OCI-M1 (cell line): ENCODE measurements at places on chromosomes 12 and 14.

- DNase-seq: no peak
Measured at GRCh38 chr14:68307790-68308168, 485.1 kb downstream of the ZFP36L1 start.

DNA sequence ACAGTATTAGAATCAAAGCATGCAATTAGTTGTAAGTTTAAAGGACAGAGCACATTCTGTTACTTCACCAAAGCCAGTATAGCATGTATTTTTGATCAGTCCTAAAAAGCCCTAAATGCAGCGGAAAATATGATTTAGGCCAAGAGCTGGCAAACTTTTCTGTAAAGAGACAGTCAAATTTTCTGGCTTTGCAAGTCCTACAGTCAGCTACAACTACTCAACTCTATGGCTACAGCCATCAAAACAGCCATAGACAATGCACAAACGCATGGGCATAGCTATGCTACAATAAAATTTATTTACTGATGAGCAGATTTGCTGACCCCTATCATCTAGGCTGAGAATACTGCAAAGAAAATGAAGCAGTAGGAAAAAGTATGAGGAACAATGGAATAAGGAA is 52.9 kb downstream of the ATXN2 start:
- no peak for DNase-seq

DNA sequence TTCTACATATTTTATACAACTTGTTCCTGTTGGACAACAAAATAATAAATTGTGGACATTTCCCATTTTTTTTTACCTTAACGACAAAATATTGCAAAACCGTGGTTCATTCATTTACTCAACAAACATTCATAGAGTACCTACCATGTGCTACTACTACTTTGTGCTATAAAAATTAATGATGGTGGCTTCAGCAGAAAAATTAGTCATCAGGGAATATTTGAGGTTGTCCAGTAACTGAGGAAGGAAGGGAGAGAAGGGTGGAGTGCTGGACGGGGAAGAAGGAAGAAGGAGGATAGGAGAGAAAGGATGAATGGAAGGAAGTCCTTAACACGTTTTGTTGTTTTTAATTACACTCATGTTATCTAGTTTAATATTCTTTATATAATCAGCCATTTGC is 53.7 kb downstream of the PPFIBP1 start:
- no peak for DNase-seq

DNA sequence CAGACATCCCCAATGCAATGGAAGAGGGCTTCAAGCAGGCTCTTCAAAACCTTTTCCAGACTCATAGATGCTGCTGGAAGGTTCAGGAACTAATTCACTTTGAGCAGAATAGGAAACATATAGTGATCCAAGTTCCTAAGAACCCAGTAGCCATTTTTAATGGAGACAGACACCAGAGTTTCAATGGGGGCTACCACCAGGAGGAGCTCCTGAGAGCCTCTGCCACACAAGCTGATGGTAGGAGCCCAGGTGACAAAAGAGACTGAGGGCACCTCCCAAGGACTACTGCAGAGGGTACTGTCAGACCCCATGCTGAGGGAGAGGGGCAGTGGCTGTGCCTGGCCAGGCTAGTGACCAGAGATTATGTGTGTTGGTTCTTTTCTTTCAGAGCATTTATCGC is 45.9 kb downstream of the IFNG start:
- DNase-seq: peak; percentile 30

DNA sequence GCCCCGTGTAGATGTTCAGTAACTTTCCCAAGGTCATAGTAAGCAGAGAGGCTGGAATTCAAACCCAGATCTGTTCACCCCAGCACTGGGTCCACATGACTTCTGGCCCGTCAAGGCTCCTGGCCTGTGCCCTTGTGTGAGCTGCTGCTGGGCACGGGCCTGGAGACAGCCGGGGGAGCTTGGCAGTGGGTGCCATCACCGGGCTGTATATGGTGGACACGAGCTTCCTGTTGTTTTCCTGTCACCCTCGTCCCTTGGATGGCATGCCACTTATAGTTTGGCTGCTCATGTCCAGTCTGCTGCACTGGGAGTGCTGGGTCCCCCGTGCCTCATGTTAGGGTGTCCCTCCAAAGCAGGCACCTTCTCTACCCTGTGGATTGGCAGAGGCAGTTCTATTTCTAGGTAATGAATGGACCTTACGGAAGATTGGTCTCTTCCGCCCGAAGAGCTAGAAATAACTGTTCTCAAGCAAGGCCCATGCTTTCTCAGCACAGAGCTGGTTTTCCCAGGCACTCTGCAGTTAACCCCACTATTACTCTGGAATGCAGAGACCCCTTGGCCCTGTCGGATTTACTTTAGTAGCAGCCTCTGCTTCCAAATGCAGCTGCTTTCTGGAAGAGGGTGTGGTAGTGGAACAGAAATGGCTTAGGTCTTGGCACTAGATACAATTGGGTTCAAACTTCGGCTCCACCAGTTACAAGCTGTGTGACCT is 44.3 kb downstream of the ELK3 start:
- no peak for DNase-seq

DNA sequence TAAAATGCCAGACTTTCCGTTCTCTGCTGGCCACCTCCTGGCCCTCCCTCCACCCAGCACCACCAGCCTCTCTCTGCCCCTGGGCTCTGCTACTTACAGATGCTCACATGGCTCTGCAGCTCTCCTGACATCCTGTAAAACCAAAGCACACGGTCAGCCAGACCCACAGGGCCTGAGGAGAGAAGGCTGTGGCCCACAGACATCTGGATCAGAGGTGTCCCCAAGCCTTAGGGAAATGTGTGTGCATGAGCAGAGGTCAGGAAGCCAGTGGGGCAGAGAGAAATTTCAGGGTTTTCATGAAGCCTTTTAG is 11.5 kb downstream of the KRT77 start:
- no peak for DNase-seq

GRCh38 chr12:56749853-56750252 is 2.3 kb downstream of the PRIM1 start:
- peak; percentile 37 for DNase-seq

DNA sequence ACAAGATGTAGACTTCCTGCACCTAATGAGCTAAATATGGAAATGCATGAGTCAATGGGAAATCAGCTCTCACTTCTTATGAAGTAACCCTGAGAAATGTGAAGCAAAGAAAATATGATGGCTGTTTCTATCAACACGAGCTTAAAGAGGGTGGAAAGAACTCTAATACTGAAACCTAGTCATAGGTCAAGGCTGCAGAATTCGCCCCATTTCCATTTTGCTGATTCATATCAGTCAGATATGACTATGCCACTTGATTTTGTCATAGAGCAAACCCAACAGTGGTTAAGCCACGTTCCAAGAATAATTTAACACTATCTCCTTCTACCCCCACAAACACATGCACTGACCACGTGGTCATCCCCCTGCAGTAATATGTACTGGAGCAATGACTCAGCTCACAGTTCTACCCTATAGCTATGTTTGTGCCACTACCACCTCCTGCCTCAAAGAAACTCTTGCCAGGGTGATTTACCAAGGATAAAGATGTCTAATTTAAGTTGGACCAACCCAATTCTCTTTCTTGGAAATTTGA is 157.5 kb downstream of the TMTC3 start:
- peak; percentile 95 for DNase-seq

GRCh38 chr12:82430541-82431145 is 72.3 kb downstream of the METTL25 start:
- DNase-seq: no peak

DNA sequence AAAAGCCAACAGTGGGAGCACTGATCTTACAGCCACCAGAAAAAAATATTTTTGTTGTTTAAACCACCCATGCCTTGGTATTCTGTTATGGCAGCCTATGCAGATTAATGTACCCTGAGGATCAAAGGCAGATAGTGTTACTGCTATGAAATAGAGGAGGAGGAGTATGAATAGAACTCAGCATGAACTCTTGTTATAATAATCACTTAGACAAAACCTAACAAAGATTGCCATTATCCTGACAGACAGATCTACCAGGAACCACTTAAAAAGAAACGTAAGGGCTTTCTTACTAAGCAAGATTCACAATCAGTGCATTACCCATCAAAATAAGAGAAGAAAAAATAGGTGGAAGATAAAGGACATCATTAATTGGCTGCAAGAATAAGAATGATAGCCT is 558.3 kb downstream of the GALC start:
- DNase-seq: no peak

- no peak for DNase-seq
Measured at GRCh38 chr14:102811254-102811963, 34.2 kb downstream of the TRAF3 start.

GRCh38 chr14:105536051-105536450 is 9.7 kb downstream of the TMEM121 start:
- DNase-seq: no peak

- DNase-seq: peak; percentile 83
Measured at GRCh38 chr14:105075379-105076295, 10.4 kb upstream of the GPR132 start.

GRCh38 chr14:70988452-70988851 is 81.2 kb downstream of the PCNX1 start:
- DNase-seq: peak; percentile 38

DNA sequence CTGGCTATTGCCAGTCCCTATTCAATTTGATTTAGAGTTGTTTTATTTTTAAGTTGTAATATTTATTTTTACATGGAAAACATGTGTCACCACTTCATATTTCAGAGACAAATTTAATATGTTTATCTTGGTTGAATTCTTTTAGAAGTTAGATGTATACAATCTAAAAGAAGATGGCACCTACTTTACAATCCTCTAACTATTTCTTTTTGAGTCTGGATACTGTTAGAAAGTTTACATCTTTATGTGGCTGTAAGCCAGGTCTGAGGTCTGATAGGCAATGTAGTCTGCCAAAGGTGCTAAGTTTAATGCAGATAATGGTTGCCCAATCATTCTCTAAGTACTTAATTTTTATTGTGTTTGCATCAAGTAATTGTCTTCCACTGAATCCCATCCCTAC is 7.2 kb upstream of the LMO3 start:
- DNase-seq: peak; percentile 28

DNA sequence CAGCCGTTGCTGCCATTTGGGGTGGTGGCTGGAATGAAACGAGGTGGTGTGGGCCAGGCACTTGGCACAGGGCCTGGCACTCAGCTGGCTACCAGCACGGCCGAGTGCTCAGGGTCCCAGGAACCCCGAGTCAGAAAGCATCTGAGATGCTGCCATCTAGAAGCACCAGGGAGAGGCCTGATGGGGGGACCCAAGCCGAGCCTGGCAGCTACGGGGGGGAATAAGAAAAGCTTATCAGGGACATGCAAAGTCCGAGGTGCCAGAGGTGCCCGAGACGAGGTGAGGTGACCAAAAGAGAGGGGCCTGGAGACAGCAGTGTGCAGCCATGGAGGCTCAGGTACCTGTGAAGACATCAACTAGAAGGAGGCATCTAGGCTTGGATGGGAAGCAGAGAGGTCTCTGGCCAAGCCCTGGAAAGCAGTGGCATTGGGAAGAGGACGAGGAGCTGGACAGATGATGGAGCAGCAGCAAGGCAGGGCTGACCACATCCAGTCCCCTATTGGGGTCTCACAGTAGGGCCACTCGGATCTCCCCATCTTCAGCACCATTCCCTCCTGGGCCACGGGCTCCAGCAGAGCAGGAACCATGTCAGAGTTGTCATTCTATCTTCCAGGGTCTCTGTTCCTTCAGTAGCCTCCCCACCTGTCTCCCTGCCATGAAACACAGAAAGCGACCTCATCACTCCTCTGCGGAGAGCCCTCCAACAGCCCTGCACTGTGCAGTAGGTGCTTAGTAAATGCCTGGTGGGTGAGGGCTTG is 59.3 kb upstream of the DIO3 start:
- DNase-seq: no peak

DNA sequence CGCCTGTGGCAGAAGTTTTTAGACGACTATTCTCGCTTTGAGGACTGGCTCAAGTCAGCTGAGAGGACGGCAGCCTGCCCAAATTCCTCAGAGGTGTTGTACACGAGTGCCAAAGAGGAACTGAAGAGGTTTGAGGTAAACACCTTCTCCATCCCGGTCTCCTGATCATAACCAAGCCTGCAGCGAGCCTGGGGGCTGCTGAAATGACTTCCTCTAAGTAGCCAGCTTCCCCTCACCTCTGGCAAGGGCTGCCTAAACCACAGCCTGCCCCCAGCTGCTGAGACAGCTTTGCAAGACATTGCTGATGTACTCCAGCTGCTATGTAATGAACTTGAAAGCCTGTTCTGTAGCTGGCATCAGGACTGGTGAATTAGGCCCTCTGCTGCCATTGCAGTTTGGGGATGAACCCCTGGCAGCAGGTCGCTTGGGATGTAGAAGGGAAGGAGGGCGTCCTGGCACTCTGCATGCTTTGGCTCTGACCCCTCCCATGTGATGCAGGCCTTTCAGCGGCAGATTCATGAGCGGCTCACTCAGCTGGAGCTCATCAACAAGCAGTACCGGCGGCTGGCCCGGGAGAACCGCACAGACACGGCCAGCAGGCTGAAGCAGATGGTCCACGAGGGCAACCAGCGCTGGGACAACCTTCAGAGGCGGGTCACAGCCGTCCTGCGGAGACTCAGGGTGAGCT is 84.6 kb downstream of the ESR2 start:
- no peak for DNase-seq

DNA sequence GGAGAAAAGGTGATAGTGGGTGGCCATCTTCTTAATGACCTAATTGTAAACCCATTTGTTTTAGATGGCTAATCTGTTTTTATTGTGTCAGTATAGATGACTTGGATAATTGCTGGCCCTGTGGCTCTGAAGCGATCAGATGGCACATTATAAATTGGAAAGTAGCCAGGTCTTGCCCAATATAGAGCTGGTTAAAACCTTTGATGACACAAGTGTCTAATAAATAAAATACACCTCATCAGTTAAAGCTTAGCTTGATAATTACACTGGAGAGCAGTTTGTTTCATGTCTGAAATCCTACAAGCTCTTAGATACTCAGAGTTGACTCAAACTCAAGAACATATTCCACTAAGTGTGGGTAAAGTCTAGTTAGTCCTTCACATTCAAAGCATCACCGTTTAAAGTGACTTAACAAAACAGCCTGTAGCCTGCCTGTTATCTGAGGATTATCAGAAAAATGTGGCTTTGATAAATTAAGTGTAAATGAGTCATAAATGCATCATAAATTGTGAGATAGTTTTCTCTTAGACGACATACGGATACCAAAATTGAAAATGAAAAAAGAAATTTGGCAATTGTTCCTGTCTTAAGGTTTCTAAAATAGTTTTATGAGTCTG is 280.9 kb downstream of the LRIG3 start:
- no peak for DNase-seq

GRCh38 chr12:16602412-16602811 is 3.5 kb downstream of the LMO3 start:
- DNase-seq: no peak

DNA sequence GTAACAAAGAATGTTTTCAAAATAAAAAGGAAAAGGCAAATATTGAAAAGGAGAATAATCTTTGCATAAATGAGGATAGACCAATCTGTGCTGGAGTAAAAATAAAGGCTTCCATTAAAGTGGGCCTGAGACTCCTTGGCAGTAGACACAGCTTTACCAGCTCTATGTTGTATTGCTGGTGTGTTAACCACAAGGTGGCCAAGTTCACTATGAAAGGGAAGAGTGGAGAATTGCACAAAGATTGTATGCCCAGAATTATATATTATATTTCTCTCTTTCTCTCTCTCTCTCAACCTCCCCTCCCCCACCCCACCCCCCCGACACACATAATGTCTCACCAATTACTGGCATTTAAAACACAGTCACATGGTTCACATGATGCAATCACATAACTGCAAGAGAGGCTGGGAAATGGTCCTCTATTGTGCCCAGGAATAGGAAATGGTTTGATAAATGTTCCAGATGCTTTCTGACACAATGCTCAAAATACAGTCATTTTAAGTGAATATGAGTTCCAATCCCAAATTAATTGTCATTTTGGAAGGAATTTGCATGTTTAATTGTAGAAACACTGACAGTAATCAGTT is 222.6 kb upstream of the SYT1 start:
- peak; percentile 57 for DNase-seq
